ENCODE measurements at places on chromosomes 12 and 14. TPM values are rescaled to one million over a fixed set of nuclear protein-coding genes. Genes with fewer than 3 reads are reported as not detected.

The DNAJC22 gene
- total RNA-seq: 0.72 TPM

The BHLHE41 gene
- total RNA-seq: 0.72 TPM

The LAG3 gene
- not detected for total RNA-seq

The NPC2 gene
- 235 TPM for total RNA-seq

The OAS1 gene
- total RNA-seq: 4.3 TPM

The KRT71 gene
- total RNA-seq: not detected

The COCH gene
- total RNA-seq: 3.9 TPM

The KCTD10 gene
- total RNA-seq: 40.7 TPM

The SIX4 gene
- 7.0 TPM for total RNA-seq

The ATL1 gene
- 1.1 TPM for total RNA-seq

The PTGER2 gene
- total RNA-seq: not detected

The NOVA1 gene
- 0.72 TPM for total RNA-seq

The PALS1 gene
- 20.5 TPM for total RNA-seq

The DLST gene
- 71.6 TPM for total RNA-seq

The GLT8D2 gene
- total RNA-seq: 0.43 TPM

The KLRK1 gene
- total RNA-seq: not detected

The DUSP6 gene
- 106 TPM for total RNA-seq

The PGF gene
- 48.4 TPM for total RNA-seq

The GLT1D1 gene
- total RNA-seq: not detected

The HHIPL1 gene
- total RNA-seq: 0.21 TPM

The RNU4-1 gene
- total RNA-seq: under 0.01 TPM

The TSFM gene
- total RNA-seq: 23.6 TPM

The PRR4 gene
- total RNA-seq: 0.64 TPM

The SRRM4 gene
- not detected for total RNA-seq

The KLRC4 gene
- not detected for total RNA-seq

The RND1 gene
- 7.5 TPM for total RNA-seq

The SPTLC2 gene
- 42.7 TPM for total RNA-seq

The AQP6 gene
- total RNA-seq: not detected

The NR2C1 gene
- 15.9 TPM for total RNA-seq

The A2M gene
- total RNA-seq: not detected

The SMOC1 gene
- total RNA-seq: 15.8 TPM

The AP1G2 gene
- total RNA-seq: 56.4 TPM

The CLEC4C gene
- total RNA-seq: not detected

The RNF212B gene
- not detected for total RNA-seq

The SOAT2 gene
- total RNA-seq: not detected

The SSPN gene
- total RNA-seq: 1.5 TPM

The KLRF1 gene
- total RNA-seq: 0.48 TPM

The KRT81 gene
- total RNA-seq: 10.8 TPM

The CEBPE gene
- not detected for total RNA-seq

The PLEKHG7 gene
- total RNA-seq: not detected

The ARF6 gene
- 91.2 TPM for total RNA-seq

The ING4 gene
- total RNA-seq: 14.9 TPM
